ENCODE measurements at places on chromosomes 16 and 17. TPM values are rescaled to one million over a fixed set of nuclear protein-coding genes. Genes with fewer than 3 reads are reported as not detected.

Gene METTL9
- 116 TPM for total RNA-seq

Gene ALOX12B
- total RNA-seq: not detected

Gene IL34
- 1.4 TPM for total RNA-seq

Gene GDPD3
- total RNA-seq: 30.8 TPM

Gene CSH2
- not detected for total RNA-seq

Gene SLC43A2
- 3.7 TPM for total RNA-seq

Gene CA7
- 237 TPM for total RNA-seq

Gene NLRC3
- total RNA-seq: 12.3 TPM

Gene WNK4
- total RNA-seq: 17.9 TPM

Gene FBXO39
- total RNA-seq: not detected

Gene TMEM238L
- 34.4 TPM for total RNA-seq

Gene RCVRN
- total RNA-seq: not detected

Gene SULT1A3
- 58.7 TPM for total RNA-seq

Gene GALK1
- 9.4 TPM for total RNA-seq

Gene SOST
- total RNA-seq: not detected

Gene GCGR
- not detected for total RNA-seq

Gene HOXB6
- total RNA-seq: 77.1 TPM

Gene NECAB2
- total RNA-seq: 0.41 TPM

Gene TRIM72
- not detected for total RNA-seq

Gene SLC47A1
- total RNA-seq: not detected

Gene KRTAP4-9
- total RNA-seq: not detected

Gene PLEKHG4
- total RNA-seq: 0.80 TPM

Gene KRTAP3-2
- not detected for total RNA-seq

Gene CHST6
- total RNA-seq: 2.8 TPM

Gene MEIOB
- not detected for total RNA-seq

Gene GAST
- not detected for total RNA-seq

Gene ABCC12
- total RNA-seq: not detected

Gene CMTM2
- total RNA-seq: not detected

Gene TNS4
- total RNA-seq: 1.2 TPM

Gene THAP11
- total RNA-seq: 36.5 TPM

Gene KCNH6
- total RNA-seq: not detected

Gene ENPP7
- 0.16 TPM for total RNA-seq
